ENCODE measurements at places on chromosomes 12 and 14. TPM values are rescaled to one million over a fixed set of nuclear protein-coding genes. Genes with fewer than 3 reads are reported as not detected.

CCND2 gene
- 261 TPM for total RNA-seq

DNA sequence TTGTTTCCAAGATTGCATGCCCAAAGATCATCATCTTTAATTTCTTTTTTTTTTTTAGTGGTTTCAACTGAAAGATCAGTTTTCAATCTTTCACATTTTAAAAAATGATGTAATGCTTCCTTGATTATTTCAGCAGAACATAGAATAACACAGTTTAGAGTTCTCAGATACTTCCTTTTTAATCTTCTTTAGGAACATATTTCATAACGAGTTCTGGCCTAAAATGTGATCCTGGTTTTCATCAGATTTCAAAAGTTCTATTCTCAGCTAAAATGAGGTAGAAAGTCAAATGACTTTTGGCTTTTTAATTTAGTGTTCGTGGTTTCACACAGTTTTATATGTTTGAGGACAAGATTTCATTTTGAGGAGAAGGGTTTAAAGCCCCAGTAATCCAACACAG is 40.0 kb upstream of the NR1H4 start:
- DNase-seq: no peak

DNA sequence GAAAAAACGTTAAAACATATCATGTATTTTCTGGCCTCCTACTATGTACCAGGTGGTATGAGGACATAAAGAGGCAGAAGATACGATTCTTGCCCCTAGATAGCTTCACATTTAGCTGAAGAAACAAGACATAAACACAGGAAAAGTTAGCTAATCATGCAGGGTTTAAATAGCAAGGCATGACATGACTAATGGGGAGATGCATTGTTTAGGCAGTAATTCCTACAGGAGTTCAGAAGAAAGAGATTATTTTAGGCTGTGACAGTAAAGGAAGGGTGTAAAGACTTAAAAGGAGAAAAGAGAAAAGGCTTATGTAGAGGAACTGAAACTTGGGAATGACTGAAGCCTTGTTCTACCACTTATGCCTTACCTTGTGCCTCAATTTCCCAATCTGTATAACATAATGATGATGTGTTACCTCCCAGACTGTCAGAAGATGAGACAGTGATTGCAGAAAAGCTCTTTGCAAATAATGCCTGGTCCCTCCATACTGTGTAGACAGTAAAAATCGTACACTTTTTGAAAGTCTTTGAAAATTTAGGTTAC is 44.4 kb downstream of the PRKCH start:
- no peak for DNase-seq

ANO4 gene
- total RNA-seq: 2.6 TPM

DNA sequence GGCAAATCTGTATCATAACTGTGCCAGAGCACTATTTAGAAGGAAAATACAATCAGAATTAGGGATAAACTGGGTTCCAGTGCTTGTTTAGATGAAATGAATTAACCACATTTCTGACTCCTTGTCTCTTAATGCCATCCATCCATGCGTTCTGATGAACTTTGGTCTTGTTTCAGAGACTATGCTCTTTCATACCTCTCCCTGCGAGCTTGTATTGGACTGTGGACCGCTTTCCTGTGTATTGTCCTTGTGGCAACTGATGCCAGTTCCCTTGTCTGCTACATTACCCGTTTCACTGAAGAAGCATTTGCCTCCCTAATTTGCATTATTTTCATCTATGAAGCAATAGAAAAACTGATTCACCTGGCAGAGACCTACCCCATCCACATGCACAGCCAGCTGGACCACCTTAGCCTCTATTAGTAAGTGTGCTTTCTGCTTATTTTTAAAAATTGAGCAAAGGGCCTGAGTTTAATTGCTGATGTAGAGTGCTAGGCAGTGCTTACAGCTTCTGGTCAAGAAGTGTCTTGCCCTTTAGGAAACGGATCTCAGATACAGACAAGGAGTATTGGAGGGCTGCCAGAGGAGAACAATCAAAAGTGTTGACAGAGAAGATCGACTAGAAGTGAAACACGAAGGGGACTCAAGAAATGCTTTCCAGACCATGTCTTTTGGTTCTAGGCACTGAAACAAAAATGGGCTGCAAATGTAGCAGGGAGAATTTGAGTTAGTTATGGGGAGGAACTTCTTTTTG is 46.7 kb downstream of the SLC4A8 start:
- no peak for DNase-seq

DNA sequence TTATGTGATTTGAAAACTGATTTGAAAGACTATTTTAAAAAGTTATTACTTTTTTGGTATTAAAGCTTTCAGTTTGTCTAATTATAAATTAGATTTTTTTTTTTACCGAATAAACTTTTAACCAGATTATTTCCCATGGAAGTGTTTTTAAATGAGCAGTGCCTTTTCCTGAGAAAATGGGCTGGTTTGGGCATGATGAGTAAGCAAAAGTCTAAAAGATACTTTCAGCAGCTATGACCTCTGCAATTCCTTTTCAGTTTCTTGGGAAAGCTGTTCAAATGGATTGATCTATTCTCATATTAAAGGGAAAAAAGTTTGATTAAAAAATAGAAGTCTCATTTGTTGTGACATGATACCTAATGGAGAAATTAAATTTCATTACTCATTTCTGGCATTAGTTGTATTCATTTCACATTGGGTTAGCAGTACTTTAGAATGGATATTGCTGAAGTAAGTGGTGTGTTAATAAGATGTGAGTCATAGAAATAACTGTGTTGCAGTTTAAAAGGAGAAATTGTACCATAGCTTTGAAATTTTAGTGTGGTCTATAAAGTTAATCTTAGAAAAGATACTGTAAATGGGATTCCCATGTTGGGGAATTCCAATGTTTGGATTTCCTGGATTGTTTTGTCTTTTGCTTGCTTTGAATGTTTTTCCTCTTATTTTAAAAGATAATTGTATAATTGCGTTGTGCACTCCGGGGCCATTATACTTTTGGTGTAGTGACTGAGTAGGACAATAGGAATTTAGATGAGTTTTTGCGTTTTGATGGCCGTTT is 21.0 kb downstream of the KTN1 start:
- DNase-seq: no peak

DNA sequence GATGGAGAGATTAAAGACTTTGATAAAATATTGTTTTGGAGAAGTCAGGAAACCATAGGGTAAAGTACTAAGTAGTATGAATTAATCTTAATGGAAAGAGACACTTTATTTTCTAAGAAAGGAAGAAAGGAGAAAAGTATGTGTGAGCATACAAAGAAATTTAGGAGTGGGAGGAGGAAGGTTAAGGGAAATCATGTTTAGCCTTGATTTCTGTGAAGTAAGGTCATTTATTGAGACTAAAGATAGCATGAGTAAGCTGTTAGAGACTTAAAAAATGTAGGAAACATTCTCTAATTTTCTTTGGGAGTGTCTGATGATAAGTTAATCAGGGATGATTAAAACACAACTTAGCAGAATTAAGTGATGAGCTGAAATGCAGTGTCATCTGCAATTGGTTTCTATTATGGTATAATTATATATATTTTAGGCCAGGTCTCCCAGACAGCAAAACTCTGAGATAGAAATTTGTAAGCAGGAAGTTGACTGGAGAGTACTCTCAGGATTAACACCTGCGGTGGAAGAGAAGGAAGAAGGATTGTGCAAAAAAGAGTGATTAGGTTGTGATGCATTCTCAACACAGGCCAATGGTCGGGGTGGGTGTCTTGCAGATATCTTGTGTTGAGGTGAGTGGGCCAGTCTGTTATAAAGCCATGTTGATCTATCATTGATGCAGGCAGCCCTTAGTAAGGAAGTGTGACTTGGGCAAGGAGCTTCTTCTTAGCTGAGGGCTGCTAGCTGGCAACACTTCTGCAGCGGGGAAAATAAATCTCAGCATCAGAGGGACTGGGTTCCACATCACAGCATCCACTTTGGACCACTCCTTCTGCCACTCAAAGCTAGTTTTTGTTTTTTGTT is 256.2 kb downstream of the AEBP2 start:
- no peak for DNase-seq

CCDC184 gene
- total RNA-seq: 1.5 TPM

DNA sequence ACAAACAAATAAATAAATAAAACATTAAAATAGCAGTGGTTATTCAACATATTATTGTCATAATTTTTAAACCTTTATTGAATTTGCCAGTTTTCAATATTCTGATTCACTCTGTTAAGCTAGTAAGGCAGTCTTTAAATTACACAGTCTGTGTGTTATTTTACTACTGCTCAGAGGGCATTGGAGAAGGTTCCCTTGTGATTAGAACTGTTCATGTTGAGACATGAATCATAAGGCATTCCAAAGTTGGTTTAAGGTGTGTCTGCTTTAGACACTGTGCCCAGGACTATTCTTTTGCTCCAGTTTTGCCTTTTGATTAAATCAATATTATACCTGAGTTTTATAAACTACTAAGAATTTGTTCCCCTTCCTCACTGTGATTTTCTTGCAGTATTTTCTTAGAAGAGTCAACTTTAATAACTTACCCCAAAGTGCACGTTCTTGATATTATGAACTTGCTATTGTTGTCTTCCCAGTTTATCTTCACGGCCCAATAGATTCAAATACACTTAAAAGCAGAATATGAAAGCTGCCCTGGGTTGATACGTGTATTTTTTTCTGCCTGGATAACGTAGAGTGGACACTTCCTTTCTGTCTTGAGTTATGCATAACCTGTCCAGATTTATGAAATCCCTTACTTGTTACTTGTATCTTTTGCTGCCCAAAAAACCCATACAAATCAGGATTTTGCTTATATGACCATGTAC is 105.3 kb upstream of the BCAT1 start:
- DNase-seq: no peak

TBC1D30 gene
- 2.3 TPM for total RNA-seq

- DNase-seq: no peak
These were observed 226.2 kb upstream of the LHX5 start for GRCh38 chr12:113697651-113698509.

- no peak for DNase-seq
These were observed 24.0 kb upstream of the KRT78 start for GRCh38 chr12:52872644-52873389.
